ENCODE measurements at places on chromosomes 3 and 15.
A peak's percentile ranks its signal among the peaks of the same experiment; 100 is the strongest.

GRCh38 chr15:79193103-79193502, 89.4 kb upstream of the ANKRD34C start:
- DNase-seq: no peak

- no peak for DNase-seq
Observed at GRCh38 chr3:160213191-160213590, 12.0 kb upstream of the C3orf80 start.

GRCh38 chr3:142276781-142277180, 51.4 kb upstream of the GK5 start:
- no peak for DNase-seq

- DNase-seq: no peak
Observed at GRCh38 chr3:121817753-121818152, 17.1 kb downstream of the IQCB1 start.

DNA sequence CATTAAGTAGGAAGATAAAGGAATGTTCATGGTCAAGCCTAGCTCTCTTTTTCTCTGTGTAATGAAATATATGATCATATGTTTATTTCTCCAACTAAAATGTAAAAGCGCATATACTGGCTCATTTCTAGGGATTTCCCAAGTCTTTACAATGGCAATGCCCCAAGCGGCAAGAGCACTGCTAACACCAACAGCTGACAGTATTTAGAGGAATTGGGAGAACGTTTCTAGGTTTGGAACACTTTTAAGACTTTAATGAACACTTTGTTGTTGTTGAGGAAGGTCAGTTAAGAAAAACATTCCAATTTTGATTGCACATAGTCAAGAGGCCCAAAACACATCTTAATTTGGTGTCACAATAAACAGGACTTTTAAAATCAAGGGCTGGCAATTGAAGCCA, 132.7 kb downstream of the ATP8B4 start:
- DNase-seq: no peak

DNA sequence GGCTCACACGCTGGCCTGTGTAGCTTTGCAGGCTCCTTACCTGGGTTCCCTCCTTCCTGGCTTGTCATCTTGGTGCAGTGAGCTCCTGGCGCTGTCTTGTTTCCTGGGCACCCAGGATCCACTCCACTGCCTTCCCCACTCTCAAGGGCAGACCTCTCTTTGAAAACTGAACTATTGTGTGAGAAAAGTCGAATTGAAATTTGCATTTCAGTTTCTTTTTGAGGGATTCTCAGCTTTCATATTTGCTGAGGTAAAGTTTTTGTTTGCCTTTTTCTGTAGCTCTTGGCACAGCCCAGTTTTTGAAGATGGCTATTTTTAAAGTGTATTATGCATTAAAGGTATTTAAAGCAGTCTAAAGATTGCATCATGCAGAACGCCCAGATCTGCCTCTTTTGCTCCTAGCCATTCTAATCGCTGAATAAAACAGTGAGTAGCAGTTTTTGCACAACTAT, 70.1 kb downstream of the CCK start:
- DNase-seq: peak; percentile 68

- DNase-seq: no peak
Observed at GRCh38 chr15:37004373-37004869, 95.9 kb downstream of the MEIS2 start.

GRCh38 chr15:73165844-73166243, 113.6 kb downstream of the NEO1 start:
- no peak for DNase-seq

DNA sequence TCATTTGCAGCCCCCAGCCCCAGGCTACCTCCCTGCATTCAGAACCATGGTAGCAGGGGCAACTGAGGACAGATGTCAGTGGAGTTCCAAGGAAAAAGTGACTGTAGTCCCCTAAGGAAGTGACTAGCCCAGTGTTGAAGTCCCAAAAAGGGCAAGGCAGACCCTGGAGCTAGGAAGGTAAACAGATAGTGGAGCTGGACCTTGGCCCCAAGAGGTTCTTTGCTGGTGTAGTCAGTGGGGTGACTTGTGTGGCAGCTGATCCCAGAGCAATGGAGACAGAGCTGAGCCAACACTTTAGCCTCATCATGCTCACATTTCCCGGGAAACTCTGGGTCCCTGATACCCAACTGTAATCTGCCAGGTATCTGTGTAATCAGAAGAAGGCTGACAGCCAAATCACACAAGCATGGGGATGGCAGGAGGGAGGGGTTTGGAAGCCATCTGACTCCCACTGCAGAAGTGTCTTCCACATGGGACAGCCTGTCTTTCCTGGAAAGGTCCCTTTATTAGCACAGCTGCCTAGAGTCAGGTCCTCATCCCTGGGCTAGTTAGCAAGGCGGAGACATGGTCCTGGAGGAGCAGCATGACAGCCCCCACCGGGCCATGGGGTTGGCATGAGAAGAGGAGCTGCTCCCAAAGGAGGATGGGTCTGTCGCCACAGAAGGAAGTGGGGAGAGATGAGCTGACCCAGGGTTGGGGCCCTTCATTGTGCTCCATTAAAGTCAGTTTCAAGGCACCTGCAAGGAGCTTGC, 39.8 kb downstream of the PXYLP1 start:
- DNase-seq: no peak

GRCh38 chr15:73994912-73995622, 551 bp downstream of the PML start:
- DNase-seq: no peak

DNA sequence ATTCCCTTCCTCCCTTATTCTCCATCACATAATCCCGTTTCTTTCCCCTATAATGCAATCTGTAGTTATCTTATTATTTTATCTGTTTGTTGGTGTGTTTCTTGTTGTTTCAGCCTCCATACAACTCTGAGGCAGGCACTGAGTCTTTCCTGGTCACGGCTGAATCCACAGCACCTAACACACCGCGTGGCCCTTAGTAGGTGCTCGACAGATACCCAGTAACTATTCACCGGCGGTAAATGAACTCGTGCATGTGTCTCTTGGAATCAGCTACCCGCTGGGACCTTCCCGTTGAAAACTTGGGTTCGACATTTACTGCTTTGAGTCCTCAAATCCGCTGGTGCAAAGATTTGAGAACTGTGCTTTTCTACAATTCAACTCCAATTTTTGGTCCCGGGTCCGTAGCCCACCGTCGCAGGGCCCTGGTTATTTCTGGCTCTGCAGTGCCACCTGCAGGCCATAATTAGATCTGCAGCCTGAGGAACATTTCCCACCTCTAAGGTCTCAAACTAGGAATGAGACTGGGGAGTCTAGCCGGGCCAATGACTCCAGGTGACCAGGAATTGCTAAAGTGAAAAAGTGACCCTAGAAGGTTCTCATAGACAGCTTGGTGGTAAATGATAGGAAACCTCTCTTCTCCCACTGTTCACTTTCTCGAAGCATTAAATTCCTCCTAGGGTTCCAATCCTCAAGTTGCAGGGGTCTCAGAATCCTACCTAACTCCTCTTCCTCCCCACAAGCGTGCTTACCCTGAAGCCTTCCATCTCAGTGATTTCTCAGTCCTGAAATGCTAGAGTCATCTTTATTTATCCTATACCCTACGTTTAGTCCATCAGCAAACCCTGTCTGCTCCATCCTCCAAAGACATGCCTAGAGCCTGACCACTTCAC, 40.0 kb upstream of the TRH start:
- DNase-seq: peak; percentile 64

DNA sequence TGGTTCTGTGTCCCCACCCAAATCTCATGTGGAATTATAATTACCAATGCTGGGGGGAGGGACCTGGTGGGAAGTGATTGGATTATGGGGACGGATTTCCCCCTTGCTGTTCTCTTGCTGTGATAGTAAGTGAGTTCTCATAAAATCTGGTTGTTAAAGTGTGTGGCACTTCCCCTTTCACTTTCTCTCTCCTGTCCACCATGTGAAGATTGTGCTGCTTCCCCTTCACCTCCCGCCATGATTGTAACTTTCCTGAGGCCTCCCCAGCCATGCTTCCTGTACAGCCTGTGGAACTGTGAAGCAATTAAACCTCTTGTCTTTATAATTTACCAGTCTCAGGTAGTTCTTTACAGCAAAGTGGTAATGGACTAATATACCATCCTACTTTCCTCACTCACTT, 289.6 kb downstream of the EFHB start:
- DNase-seq: no peak

DNA sequence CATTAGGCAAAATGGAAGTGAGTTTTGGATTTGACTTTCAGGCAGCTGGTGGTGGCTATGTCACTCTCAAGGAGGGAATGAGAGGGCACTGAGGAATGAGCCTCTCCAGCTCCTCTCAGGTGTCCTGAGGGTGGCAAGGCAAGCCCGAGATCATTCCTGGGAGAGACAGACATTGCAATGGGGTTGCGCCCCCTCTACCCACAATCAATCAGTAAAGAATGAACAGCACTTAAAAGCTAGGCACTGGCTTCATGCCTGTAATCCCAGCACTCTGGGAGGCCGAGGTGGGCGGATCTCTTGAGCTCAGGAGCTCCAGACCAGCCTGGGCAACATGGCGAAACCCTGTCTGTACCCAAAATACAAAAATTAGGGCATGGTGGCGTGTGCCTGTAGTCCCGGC, 14.1 kb upstream of the SHF start:
- no peak for DNase-seq

GRCh38 chr15:83940136-83940535, 286.2 kb downstream of the ADAMTSL3 start:
- DNase-seq: no peak

DNA sequence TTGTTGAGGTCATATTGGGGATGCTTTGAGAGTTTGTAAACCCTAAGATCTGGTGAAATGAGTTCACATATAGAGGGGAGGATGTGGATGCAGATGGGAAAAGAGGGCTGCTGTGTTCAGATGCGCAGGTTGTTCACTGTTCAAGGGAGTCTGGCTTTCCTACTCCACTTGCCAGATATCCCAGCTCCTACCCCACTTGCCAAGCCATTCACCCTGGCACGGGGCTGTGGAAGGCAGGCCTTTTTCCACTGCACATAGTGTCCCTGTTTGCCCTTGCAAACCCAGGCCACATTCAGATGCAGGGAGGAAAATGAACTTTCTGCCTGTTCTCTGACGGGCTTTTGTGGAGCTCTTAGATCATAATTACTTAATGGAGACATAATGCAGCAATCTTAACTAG, 29.0 kb downstream of the CRABP1 start:
- no peak for DNase-seq

DNA sequence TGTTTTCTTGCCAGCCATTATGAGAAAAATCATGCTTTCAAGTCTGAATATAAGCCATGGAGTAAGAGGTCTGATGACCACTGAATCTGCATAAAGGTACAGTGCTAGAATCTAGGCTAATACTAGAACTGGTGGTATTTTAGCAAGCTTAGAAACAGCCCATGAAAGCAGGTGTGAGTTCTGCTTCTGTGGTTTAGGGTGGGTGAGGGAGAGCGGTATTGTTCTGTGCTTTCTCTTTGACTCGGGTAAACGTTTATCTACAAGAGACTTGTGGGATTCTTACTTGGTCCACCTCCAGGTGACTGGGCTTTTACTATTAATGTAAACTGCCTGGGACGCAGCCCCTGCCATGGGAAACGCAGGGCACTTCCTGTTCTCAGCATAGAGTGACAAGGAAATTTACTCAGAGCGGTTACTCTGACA, 55.2 kb downstream of the PGPEP1L start:
- peak; percentile 75 for DNase-seq

GRCh38 chr15:27878841-27879240, 220.3 kb downstream of the OCA2 start:
- no peak for DNase-seq

- no peak for DNase-seq
Observed at GRCh38 chr3:123663977-123664376, 79.1 kb upstream of the HACD2 start.

- no peak for DNase-seq
Observed at GRCh38 chr15:45498701-45499100, 23.9 kb downstream of the SLC30A4 start.

DNA sequence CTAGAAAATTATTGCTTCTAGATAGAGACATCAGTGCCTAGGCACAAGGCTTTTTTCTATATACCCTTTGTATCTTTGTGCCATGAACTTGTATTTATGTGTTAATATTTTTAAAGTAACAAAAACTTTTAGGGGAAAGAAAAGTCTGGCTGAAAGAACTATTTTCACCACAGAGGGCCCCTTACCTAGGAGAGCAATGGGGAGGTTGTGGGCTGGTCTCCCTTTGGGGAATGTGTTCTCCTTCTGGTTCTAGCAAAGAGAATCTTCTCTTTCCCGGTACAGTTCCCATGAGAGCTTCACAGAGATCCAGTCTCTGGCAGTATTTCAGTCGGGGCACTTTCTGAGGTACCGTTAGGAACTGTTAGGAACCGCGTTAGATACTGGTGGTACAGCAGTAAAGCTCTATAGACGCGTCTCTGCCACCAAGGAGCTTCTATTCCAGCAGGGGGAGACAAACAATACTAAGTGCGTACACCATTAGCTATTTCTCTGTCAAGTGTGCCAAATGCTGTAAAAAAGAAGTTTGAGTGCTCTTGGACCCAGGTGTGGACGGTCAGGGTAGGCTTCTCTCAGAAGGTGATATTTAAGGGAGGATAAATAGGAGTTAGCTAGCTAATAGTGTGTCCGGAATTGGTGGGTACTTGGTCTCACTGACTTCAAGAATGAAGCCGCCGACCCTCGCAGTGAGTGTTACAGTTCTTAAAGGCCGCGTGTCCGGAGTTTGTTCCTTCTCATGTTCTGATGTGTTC, 4.6 kb upstream of the EPB42 start:
- DNase-seq: peak; percentile 84

DNA sequence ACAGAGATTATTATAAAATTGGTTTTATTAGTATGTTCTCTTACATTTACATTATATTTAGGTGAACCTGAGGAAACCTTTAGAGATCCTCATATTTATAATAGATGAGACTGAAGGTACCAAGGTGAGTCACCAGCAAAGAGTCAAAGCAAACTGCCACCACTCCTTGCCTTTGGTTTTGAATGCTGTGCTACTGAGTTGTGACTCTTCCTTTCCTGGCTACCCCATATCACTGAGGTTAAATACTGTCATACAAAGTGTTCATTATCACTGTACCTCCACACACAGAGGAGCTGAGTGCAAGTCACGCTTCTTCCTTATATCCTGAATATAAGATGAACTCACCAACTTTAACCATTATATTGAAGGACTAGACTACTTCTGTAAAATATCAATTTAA, 168.2 kb downstream of the CBLB start:
- DNase-seq: no peak

DNA sequence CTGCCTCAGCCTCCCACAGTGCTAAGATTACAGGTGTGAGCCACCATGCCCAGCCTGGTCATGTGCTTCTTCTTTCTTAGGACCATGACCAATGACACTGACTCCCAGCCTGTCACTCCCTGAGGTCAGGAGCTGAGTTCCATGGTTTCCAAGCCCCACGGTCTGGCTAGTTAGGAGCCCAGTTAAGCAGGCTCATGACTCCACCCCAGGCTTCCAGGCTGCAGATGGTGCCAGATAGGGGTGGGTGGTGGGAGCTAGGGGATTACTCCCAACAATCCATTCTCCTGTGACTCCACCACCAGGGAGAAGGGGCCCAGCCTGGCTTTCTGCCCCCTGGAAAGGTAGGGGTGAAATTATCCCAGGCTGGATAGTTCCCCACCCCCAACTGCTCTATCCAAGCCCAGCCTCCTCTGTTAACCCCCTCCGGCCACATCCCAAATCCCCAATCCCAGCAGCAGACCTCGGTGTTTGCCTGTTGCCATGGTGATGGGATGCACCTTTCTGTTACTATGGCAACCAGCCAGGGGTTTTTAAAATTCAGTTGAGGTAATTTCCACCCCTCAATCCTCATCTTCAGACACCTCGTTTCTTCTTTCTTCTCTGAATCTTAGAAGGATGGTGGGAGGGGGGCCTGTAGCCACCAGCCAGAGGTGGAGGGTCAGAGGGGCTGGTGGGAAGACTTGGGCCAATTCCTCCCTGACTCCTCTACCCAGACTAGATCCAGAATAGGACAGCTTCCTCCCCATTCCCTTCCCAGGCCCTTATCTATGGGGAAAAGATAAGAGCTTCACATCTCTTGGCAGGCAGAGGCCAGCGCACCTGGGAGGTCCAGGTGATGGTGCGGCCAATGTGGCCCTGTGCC, 22.5 kb upstream of the SEMA3F start:
- no peak for DNase-seq
